ENCODE measurements at places on chromosomes 2 and 18. TPM values are rescaled to one million over a fixed set of nuclear protein-coding genes. Genes with fewer than 3 reads are reported as not detected.

GRCh38 chr2:16656784-16657391, 8.7 kb downstream of the CYRIA start:
- DNase-seq: no peak

GRCh38 chr2:206851521-206851920, 86.1 kb downstream of the FASTKD2 start:
- DNase-seq: peak; percentile 39

GCG gene
- total RNA-seq: not detected

DNA sequence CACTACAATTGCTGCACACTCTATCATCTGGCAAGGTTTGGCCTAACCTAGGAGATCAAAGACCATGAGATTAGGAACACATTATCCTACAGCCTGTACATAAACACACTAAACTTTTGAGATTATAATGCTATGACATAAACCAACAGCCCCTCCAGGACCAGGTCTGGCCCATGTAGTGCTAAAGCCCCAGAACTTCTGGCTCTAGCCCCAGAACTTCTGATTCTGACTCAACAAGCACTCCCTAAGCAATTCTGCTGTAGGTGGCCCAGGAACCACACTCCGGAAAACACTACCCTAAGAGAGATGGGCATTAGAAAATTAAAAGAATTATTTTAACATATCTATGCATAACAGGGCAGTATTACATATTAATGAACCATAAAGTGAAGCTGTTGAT, 369.5 kb upstream of the LYPD1 start:
- DNase-seq: no peak

DNA sequence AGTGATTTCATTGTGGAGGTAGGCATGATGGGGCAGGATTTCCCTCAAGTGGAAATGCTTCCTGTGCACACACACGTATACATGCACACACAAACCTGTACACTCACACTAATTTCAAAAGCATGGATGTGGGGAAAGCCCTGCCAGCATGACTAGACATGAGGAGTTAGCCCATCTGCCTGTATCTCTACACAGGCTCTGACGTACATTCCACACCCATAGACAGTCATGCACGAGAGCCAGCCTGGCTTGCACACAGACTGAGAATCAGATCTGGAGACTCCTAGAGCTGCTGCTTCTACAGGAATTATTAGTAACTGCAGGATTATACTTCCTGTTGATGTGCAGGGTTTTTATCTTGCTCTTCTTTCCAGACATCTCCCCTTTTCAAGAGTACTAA, 27.3 kb upstream of the NFU1 start:
- peak; percentile 51 for DNase-seq

DNA sequence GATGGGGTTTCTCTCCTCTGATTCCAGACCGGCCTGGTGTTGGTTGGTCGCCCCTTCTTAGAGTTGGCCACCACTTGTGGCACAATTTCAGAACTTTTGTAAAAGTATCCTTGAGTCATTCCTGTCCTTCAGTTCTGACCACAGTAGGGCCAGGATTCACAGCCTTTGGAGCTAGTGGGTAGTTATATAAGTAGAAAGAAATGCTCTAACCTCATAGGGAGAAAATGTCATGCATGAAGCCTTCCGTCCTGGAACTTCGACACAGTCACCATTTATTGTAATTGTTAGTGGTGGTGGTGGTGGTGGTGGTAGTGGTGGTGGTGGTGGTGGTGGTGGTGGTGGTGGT, 65.4 kb downstream of the EPAS1 start:
- no peak for DNase-seq

- DNase-seq: no peak
These were observed 17.1 kb upstream of the YWHAQ start for GRCh38 chr2:9647884-9648283.

DNA sequence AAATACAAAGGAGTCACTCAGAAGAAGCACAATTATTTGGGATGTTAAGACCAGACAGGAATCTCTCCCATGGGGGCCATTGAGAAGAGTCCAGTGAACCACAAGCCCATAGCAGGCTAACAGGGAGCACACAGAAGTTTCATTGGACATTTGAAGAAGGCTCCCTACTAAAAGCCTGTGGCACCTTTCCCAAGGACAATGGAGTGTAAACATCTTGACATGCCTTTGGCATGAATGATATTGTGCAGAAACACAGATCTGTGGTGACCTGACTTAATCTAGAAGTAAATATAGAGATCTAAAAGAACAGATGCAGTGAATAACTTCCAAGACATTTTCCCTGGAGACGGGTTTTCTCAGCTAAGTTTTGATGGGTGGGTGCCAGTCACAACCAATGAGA, 221.5 kb downstream of the EPHA4 start:
- DNase-seq: no peak

WDR7 gene
- total RNA-seq: 126 TPM

CFAP221 gene
- 15.3 TPM for total RNA-seq

GRCh38 chr18:54127759-54128378, 96.6 kb downstream of the MBD2 start:
- peak; percentile 85 for DNase-seq

- no peak for DNase-seq
These were observed 156.1 kb downstream of the MSH2 start for GRCh38 chr2:47558768-47559684.

- no peak for DNase-seq
These were observed 83.1 kb downstream of the ADAM23 start for GRCh38 chr2:206526416-206526815.

CLEC4F gene
- total RNA-seq: not detected

SERPINB7 gene
- not detected for total RNA-seq

DNA sequence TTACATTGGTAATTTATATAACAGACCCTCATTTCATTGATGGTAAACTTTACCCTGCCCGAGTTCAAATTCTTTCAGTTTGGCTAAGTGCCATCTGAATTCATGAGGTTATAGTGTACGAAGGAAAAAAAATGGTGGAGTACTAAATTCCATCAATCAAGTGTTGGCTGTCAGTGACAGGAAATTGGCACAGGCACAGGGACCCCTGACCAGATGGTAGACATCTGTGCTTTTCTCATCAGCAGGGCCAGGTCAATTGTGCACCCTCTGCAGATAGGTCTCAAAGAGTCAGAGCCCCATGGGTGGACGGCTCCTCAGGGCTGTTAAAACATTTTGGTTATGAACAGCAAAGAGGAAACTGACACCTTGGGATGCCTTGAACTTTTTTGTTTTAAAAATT, 439.2 kb downstream of the SETBP1 start:
- DNase-seq: no peak

GRCh38 chr18:23283916-23284430, 148.7 kb downstream of the CABLES1 start:
- no peak for DNase-seq

- DNase-seq: peak; percentile 2
These were observed 58.3 kb downstream of the WDR7 start for GRCh38 chr18:56709463-56709862.

DNA sequence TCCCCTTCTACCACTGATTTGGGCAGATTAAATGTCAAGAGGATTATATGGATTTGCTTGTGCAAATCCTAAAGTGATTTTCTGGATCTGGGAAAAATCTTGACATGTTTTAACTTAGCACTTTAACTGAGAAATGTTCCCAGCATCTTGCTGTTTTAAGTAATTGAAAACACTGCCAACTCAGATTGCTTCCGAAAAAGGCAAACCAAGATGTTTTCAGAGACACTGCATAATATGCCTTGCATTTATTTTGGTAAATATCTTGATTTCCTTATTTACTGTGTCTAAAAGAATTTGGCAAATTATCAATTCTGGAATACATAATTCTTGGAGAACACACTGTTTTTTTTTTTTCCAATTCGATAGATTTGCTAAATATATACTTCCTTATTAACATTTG, 385.0 kb upstream of the FAM98A start:
- DNase-seq: no peak

BOK gene
- total RNA-seq: 15.5 TPM

SCRN3 gene
- total RNA-seq: 47.3 TPM

DNA sequence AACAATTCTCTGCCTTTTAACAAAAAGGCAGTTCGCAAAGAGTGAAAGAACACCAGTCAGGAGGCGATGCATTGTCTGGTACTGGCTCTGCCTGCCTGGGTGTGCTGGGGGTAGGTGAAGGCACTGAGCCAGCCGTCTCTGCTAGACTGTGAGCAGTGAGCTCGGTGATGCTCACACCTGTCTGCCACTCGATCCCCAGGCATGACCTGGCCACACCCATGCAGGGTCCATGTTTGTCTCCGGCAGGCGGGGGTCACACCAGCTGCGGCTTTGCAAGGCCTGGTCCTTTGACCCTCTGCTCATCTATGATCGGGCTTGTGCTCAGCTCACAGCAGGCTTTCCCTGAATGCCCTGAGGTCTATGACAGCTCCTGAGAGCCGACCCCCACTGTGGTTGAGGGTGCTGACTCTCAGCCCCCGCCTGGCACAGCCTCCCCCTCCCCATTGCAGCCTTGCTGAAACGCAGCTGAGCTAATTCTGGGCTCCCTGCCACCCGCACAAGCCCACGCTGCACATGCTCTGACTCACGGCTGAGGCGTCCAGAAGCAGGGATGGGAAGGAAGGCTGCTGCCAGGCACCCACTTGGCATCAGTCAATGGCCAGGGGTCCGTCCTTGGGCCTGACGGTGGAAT, 23.7 kb downstream of the CRACDL start:
- DNase-seq: peak; percentile 83

GRCh38 chr2:188193230-188193629, 98.4 kb upstream of the GULP1 start:
- no peak for DNase-seq

- DNase-seq: no peak
These were observed 76.0 kb downstream of the ARHGAP15 start for GRCh38 chr2:143205106-143205764.

DNA sequence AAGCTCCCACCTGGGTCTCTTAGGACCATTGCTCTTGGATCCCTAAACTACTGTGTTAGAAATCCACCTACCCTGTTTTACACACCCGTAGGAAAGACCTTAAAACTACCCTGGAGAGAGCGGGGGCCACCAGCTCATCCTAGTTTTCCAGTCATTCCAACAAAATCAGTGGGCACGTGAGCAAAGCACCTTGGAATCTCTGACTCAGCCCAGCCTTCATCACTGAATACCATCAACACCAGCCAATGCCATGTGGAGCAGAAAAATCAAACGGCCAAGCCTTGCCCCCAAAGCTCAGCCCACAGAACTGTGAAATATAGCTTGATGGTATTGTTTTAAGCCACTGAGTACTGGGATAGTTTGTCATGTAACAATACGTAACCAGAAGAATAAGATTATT, 449.7 kb upstream of the CHAC2 start:
- no peak for DNase-seq

GRCh38 chr18:76338619-76339245, 156.3 kb downstream of the ZNF516 start:
- DNase-seq: no peak

DNA sequence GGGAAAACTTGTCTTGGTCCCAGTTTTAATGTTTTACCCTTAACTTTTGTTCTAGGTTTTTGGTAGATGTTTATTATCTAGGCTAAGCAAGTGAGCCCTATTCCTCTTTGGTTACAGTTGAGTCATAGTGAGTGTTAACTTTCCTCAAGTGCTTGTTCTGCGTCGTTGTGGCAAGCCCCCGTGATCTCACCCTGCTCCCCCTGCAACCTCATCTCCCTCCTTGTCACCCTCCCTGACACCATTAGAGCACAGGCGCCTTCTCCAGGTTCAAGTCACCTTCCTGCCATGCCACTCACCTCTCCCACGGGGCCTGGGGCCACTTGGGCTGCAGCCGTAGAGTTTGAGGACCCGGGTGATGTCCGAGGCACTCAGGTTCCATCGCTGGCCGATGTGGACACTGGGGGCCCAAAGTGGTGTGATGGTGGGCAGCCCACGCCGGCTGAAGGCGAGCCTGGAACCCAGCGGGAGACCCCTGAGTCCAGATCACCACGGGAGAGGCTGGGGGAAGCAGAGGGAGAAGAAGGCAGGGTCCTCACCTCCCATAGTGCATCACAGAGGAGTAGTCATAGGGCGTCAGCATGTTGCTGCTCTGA, 8.7 kb downstream of the ASTL start:
- DNase-seq: no peak

SERPINB3 gene
- not detected for total RNA-seq

- no peak for DNase-seq
These were observed 63.6 kb upstream of the SH3RF3 start for GRCh38 chr2:109065391-109065734.

LBX2 gene
- total RNA-seq: not detected

DNA sequence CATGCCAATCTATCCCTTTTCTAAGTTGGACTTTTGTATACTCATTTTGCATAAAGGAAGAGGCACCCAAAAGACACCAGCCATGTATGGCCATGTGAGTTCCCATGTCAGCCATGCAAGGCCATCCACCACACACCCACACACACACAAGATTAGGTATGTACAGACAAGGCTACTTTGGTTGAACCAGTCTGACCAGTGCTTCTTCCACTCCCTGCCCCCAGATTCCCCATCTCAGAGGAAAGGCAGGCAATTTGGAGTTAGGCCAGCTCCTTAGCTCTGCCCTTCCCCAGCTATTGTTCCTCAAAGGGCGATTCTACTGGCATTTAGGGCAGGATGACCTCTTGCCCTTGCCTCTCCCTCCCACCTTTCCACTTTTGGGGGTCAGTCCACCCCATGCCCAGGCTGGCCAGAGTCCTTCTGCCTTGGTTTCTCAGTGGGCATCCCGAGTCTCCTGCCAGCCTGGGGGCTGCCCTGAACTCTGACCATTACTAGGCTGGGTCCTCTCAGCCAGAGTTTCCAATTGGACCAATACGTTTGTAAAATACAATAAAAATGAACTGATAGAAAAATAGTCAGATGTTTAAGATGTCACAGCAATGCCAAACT, 101.1 kb downstream of the ZBTB7C start:
- no peak for DNase-seq

- peak; percentile 27 for DNase-seq
These were observed 388.3 kb downstream of the CTNNA2 start for GRCh38 chr2:79901161-79901560.

TNS1 gene
- total RNA-seq: 54.3 TPM

DNA sequence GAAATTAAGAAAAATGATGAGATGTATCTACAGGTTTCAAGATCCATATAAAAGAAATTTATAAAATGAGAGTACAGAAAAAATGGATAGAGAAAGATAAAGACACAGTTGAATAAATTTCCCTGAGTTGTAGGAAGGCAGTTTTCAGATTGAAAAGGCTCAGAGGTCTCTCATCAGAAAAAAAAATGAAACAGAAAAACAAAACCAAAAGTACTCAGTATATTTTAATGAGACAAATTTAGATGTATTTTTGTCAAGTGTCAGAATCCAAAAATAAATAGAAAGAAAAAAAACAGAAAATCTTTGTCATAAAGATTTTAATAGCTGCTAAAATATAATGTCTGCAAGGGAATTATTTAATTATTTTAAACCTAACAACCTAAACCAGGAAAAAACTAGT, 520.5 kb downstream of the KCNJ3 start:
- no peak for DNase-seq

GRCh38 chr2:150630587-150631235, 143.2 kb upstream of the RND3 start:
- no peak for DNase-seq
